ENCODE measurements at places on chromosomes 3 and 15. TPM values are rescaled to one million over a fixed set of nuclear protein-coding genes. Genes with fewer than 3 reads are reported as not detected.

Gene TMEM158
- total RNA-seq = not detected

Gene LMLN
- 7.9 TPM for total RNA-seq

Gene RAB5A
- 62.1 TPM for total RNA-seq

Gene CLCN2
- total RNA-seq = 6.8 TPM

Gene CD96
- total RNA-seq = 379 TPM

Gene LIPC
- 7.4 TPM for total RNA-seq

Gene AHSG
- not detected for total RNA-seq

Gene STRC
- 2.1 TPM for total RNA-seq

Gene MUC4
- not detected for total RNA-seq

Gene EAF2
- total RNA-seq = 13.3 TPM

Gene ATP2B2
- total RNA-seq = not detected

DNA sequence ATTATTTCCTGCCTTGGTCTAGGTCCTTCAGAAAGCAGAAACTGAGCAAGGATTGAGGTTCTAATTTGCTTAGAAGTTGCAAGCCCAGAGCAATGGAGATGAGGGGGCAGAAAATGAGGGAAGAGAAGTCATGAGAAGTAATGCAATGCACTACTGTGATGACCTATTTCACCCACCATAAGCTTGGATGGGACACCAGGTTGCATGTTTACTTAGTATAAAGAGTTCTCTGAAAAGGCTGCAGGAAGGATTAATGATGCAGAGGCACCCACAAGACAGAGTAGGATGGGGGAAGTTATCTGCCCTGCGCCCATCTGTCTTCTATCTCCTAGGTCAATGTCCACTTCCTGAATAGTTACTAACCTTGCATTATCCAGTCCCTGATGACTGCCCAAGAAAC, 84.8 kb upstream of the SNRK start:
- peaks cover 11% of the 10 kb centered on the region for H3K4me1 ChIP-seq
- no peak overlapping the region for H3K4me3 ChIP-seq
- H3K36me3 ChIP-seq = peaks cover 3% of the 10 kb centered on the region

- peak overlapping the region; percentile 7 for H3K4me3 ChIP-seq
- no peak for DNase-seq
- no peak overlapping the region for H3K27ac ChIP-seq
- no peaks in the 10 kb centered on the region for H3K36me3 ChIP-seq
- H3K4me1 ChIP-seq = peaks cover 15% of the 10 kb centered on the region
Measured at GRCh38 chr3:10396083-10396482, 75.2 kb upstream of the SEC13 start.

GRCh38 chr3:170714562-170715535, 129.0 kb upstream of the SLC7A14 start:
- no peak for DNase-seq
- peaks cover 11% of the 10 kb centered on the region for H3K27me3 ChIP-seq
- H3K4me1 ChIP-seq = no peaks in the 10 kb centered on the region
- no peak overlapping the region for H3K4me3 ChIP-seq

DNA sequence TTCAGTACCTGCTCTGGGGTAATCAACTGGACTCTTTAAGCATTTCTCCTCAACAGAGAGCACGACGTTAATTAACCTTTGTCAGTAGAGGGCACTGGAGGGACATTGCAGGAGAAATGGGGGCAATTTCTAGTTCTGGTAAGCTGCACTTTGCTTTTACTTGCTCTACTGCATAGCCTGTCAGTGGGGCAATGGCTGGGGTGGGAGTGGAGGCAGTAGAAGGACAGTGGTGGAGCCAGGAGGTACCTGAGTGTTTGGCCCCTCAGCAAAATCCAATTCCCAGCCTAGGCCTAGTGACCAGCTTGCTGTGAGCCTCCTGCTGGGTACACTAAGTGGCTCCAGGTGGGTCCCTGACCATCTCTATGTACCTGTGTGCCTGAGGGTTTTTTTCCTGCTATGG, 18.3 kb upstream of the MED12L start:
- H3K4me1 ChIP-seq = no peaks in the 10 kb centered on the region
- H3K36me3 ChIP-seq = no peaks in the 10 kb centered on the region
- H3K4me3 ChIP-seq = no peak overlapping the region
- no peak for DNase-seq
- H3K27me3 ChIP-seq = peaks cover 16% of the 10 kb centered on the region

DNA sequence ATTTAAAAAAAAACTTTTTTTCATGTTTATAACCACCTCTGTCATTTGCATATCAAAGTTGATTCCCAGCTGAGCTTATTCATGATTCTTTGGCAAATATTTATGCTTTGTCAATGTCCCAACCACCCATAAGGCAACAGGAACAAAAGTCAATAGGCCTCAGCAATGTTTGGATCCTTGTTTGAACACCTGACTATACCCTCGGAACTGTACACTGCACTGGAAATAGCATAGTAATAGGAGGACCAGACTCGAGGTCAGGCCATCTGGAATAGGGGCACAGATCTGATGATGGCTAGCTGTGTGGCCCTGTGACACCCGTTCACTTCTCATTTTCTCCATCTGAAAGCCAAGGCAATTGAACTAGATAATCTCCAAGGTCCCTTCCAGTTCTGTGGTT, 301.7 kb upstream of the ATP11B start:
- no peak for DNase-seq
- no peaks in the 10 kb centered on the region for H3K36me3 ChIP-seq
- no peaks in the 10 kb centered on the region for H3K27me3 ChIP-seq
- no peaks in the 10 kb centered on the region for H3K4me1 ChIP-seq
- H3K4me3 ChIP-seq = no peak overlapping the region
- no peak overlapping the region for H3K27ac ChIP-seq

DNA sequence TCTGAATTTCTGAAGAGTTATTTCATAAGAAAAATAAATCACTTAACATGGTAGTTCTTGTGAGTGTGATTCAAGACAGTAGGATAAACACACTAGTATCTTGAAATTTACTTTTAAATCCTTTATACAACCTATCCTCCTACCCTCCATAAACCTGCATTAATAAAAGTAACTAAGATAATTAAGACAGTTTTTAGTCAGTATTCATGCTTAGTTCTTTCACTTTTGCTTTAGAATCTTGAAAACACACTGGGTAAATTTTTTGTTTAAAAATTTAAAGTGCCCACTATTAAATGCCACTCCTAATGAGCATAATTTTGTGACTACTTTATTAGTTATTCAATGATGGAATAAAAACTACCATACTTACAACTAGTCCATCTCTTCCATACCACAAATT, 28.8 kb downstream of the GOLIM4 start:
- H3K36me3 ChIP-seq = no peaks in the 10 kb centered on the region
- H3K4me1 ChIP-seq = peaks cover 8% of the 10 kb centered on the region
- H3K27me3 ChIP-seq = peaks cover 5% of the 10 kb centered on the region
- no peak for DNase-seq
- no peak overlapping the region for H3K27ac ChIP-seq

DNA sequence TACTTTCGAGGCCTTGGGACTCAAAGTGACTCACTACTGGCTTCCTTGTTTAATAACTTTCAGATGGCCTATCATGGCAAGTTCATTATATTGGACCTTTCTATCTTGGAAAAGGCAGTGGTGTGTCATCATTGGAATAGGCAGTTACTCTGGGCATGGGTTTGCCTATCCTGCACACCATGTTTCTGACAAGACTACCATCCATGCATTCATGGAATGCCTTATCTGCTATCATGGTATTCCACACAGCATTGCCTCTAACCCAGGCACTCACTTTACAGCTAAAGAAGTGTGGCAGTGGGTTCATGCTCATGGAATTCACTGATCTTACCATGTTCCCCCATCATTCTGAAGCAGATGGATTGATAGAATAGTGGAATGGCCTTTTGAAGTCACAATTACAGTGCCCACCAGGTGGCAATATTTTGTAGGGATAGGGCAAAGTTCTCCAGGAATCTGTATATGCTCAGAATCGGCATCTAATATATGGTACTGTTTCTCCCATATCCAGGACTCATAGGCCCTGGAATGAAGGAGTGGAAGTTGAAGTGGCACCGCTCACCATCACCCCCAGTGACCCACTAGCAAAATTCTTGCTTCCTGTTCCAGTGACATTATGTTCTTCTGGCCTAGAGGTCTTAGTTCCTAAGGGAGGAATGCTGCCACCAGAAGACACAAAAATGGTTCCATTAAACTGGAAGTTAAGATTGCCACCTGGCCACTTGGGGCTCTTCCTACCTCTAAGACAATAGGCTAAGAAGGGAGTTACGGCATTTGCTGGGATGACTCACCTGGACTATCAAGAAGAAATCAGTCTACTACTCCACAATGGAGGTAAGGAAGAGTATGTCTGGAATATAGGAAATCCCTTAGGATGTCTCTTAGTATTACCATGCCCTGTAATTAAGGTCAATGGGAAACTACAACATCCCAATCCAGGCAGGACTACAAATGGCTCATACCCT, 1161.4 kb downstream of the SI start:
- no peak overlapping the region for H3K4me3 ChIP-seq
- no peak for DNase-seq
- H3K36me3 ChIP-seq = no peaks in the 10 kb centered on the region
- H3K4me1 ChIP-seq = no peaks in the 10 kb centered on the region
- no peaks in the 10 kb centered on the region for H3K27me3 ChIP-seq

DNA sequence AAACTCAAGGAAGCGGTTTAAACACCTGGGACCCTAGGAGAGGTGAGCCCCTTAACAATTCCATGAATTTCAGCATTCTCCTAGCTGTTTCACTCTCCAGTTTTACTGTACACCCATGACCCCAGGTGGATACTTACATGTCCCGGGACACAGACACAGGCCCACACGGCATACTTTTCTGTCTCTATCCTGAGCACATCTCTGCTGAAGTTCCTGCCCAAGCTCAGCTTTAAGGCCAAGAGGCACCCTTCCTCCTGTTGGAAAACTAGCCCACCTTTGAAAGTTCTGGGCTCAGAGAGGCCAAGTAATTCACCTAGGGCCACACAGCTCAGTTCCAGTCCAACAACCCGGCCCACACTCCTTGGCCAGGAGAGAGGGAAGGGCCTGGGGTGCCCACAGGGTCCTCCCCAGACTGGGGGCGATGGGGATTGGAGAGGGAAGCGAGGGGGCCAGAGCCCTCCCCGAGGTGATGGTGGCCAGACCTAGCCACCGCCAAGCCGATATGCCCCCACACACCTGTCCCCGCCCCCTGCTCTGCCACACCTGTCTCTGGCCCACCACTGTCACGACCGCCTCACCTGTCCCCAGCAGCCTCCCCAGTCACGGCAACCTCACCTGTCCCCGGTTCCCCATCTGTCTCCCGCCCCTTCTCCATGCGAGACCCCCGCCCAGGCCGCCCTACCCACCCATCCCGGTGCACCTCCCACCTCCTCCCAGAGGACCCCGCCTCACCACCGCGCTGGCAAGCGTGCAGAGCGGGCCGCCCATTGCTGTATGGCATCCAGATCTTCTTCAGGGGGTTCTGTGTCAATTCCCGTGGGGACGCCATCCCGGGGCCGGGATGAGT, 431 bp downstream of the PFKFB4 start:
- peaks cover 44% of the 10 kb centered on the region for H3K4me1 ChIP-seq
- peak overlapping the region; percentile 86 for H3K4me3 ChIP-seq
- H3K27me3 ChIP-seq = no peaks in the 10 kb centered on the region

DNA sequence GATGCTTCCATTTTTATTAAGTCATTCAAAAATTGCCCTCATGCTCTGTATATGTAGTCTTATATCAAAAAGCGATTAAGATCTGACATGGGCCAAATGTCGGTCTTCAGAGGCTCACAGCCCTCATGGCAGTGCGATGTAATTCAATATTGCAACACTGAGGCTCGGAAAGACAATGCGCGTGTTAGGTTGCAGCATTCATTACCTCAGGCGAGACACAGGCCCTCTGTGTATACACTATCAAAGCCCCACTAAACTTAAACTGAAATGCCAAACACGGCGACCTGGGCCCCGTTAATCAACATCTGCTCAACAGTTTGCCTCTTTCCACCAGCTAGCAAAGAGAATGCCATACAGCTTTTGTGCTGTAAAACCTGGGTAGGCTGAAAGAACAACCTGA, 413.4 kb downstream of the ERC2 start:
- H3K27ac ChIP-seq = no peak overlapping the region
- no peaks in the 10 kb centered on the region for H3K4me1 ChIP-seq

- peak overlapping the region; percentile 62 for H3K27ac ChIP-seq
- H3K27me3 ChIP-seq = no peaks in the 10 kb centered on the region
- H3K36me3 ChIP-seq = no peaks in the 10 kb centered on the region
- H3K4me1 ChIP-seq = peaks cover 4% of the 10 kb centered on the region
Measured at GRCh38 chr3:126480861-126481260, 5.2 kb upstream of the ZXDC start.

GRCh38 chr15:53446376-53446775, 313.1 kb downstream of the WDR72 start:
- no peaks in the 10 kb centered on the region for H3K27me3 ChIP-seq
- H3K4me3 ChIP-seq = no peak overlapping the region
- no peak overlapping the region for H3K27ac ChIP-seq
- no peak for DNase-seq

- no peak for DNase-seq
- peak overlapping the region; percentile 75 for H3K4me3 ChIP-seq
- H3K36me3 ChIP-seq = peaks cover 36% of the 10 kb centered on the region
- no peaks in the 10 kb centered on the region for H3K27me3 ChIP-seq
- peak overlapping the region; percentile 85 for H3K27ac ChIP-seq
Measured at GRCh38 chr3:46971742-46972141, 4.8 kb downstream of the CCDC12 start.

DNA sequence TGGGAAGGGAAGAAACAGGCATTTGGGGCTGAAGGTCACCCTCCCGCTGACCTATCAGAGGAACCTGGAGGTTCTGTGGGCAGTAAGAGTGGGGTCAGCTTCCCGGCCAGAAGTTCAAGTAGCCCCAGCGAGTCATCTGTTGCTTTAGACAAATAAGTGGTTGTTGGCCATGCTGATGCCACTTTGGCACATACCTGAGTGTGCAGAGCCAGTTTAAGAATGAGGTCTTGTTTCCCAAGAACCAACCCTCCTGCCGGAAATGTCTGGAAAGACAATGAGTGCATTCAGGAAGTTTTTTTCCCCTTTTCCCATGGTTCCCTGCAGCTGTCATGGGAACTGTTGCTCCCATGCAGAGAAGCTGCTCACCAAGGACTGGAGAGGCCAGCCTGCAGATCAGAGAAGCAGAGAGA, 166.7 kb downstream of the ZNF621 start:
- no peaks in the 10 kb centered on the region for H3K36me3 ChIP-seq
- peaks cover 11% of the 10 kb centered on the region for H3K27me3 ChIP-seq
- no peak overlapping the region for H3K4me3 ChIP-seq

- DNase-seq = no peak
- H3K4me3 ChIP-seq = no peak overlapping the region
- H3K27ac ChIP-seq = no peak overlapping the region
- H3K36me3 ChIP-seq = no peaks in the 10 kb centered on the region
- no peaks in the 10 kb centered on the region for H3K4me1 ChIP-seq
Measured at GRCh38 chr15:32786906-32787305, 69.1 kb downstream of the GREM1 start.

All from activated naive CD8-positive, alpha-beta T cell treated with anti-CD3 and anti-CD28 coated beads, Interleukin-2, amount 10 ng/mL, durations not matched to agents 7 days and 5 days (primary cell).